ENCODE measurements at places on chromosomes 11 and 22.

- DNase-seq = no peak
Measured at GRCh38 chr11:70207531-70208131, 4.5 kb downstream of the FADD start.

DNA sequence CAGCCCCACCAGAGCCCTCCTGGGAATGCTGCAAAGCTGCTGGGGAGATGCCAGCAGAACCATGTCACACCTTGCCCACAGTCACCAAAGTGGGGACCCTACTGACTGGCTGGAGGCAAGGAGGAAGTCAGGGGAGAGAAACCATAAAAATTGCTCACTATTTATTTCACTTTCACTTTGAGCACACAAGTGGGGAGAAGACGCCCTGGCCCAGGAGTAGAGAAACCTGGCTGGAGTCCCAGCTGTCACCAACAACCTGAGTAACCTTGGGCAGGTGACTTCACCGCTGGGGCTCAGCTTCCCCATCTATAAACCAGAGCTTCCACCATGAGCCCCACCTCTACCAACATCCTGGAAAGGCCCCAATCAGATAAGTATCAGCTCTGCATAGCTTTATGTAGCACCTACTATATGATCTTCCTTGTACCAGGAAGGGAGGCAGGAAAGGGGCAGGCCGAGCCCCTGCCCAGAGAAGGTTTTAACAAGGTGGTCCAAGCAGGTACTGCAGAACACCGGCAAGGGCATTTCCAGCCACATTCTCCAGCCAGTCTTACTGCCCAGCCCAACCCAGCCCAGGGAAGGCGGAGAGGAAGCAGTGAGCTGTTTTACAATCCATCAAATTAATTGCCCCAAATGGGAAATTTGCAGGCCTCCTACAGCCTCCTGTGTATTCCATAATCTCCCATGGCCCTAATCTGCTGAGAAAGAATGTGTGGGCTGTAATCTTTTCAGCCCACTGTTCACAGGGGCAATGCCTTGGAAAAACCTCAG lies 27.6 kb downstream of the PLEKHA7 start:
- peak; percentile 19 for DNase-seq

DNA sequence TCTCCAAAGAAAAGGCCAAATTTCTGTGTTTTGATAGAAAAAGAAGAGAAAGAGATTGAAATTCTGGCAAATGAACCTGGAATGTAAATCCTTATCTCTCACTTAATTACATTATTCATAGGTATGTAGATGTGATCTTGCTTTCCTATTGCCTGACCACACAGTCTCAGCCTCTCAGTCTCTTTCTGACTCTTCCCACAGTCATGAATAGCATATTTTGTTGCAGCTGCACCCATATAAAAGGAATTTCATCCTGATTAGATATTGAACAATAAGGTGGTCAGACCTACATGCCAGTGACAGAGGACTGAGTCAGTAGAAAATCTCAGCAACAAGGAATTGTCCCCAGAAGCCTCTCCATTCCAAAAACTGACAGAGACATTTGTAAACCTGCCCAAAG lies 62.9 kb upstream of the LRRC4C start:
- DNase-seq = peak; percentile 34

DNA sequence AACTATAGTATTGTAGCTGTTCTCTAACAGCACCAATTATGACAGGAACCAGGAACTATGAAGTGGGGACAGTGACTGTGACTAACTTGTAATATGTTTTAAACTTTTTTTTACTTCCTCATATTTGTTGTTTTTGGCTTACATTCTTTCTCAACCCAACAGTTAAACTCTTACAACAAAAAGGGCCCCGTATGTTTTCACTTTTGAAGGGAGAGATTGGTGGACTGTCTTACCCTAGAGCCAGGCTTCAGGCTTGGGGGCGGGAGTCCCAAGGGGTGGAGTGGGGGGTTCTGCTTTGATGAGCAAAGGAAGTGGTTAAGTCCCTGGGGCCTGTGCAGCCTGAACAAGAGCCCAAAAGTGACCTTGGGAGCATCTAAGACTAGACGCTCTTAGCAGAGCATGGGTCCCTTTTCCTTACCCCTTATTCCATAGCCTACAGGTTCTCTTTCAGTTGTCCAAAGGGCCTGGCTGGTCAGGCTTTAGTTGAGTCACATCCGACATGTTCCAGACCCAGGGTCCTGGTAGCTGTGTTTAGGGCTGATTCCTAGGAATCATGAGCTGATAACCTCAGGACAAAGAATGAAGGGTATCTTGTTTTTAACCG lies 38.8 kb downstream of the STIM1 start:
- no peak for DNase-seq

DNA sequence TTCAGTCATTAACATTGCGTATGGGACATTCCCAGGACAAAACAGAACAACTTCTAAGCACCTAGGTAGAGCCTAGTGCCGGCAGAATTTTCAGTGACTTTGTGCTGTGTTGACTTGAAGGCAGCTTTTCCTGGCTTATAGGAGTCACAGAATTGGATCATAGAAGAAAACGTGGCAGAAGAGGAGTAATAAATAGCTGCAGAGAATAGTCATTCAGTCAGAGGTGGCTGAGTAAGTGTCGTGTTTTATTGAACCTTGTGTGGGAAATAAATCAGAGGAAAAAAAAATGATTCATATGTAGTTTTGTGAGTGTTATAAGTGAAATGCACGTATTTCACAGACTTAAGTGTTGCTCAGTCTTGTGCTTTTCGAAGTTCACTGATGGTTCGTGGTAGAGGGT lies 2.1 kb downstream of the BARX2 start:
- DNase-seq = no peak

- no peak for DNase-seq
Measured at GRCh38 chr11:32107647-32108046, 16.8 kb downstream of the RCN1 start.

- no peak for DNase-seq
Measured at GRCh38 chr11:120261321-120261720, 21.4 kb downstream of the POU2F3 start.

DNA sequence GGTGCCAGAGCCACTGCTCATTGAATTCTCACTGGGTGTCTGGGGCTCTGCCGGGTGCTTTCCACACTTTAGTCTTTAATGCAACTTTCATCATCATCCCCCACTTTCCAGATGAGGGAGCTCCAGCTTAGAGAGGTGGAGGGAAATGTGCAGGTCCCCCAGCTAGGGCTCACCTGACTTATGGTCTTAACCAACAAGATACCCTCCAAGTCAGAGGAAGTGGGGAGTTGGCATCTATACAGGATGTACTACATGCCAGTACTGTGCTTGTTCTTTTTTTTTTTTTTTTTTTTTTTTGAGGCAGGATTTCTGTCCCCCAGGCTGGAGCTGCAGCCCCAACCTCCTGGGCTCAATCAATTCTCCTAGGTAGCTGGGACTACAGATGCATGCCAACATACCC lies 26.3 kb downstream of the C22orf42 start:
- no peak for DNase-seq

DNA sequence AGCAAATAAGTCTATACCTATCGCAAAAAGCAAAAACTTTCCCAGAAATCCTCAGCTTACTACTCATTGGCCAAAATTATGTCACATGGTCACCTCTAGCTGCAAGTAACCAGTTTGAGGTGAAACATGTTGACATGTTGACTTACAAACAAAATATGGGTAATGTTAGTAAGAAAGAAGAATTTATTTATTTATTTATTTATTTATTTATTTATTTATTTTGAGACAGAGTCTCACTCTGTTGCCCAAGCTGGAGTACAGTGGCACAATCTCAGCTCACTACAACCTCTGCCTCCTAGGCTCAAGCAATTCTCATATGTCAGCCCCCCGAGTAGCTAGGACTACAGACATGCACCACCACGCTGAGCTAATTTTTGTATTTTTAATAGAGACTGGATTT lies 5.4 kb upstream of the SLC35C1 start:
- DNase-seq = no peak

DNA sequence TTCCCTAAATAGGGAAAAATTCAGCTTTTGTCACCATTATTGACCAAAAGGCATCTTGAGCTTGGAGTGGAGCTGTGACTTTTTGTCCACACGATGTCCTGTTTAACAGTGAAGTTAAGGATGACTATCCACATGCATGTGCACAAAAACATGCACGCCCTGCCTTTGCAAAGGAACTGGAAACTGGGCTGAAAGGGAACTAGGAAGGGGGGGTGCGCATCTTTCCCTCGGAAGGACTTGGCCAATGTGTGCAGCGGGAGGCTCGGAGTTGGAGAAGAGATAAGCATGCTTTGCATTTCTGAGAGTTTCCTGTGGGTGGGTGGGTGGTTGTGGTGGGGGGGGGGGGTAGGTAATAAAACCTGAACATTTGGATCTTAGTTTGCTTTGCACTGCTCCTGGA lies 411 bp upstream of the KIRREL3 start:
- no peak for DNase-seq

DNA sequence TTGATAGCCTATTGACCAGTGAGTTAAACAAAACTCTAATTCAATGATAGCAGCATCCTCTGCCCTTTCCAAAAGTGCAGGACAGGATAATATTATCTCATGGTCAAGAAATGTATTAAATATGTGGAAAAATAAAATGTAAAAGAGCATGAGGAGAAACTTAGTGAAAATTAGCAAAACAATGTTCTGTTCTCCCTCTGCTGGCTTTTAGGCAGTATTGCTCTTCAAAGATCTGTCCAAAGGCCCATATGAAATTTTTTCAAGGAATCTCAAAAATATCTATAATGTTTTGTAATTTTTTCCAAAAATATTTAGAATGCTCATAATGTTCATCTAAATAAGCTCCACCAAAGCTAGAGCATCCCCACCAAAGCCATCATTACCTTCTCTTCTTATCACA lies 8.3 kb upstream of the ARL14EP start:
- peak; percentile 26 for DNase-seq

GRCh38 chr11:31869986-31870385 lies 58.9 kb upstream of the PAX6 start:
- DNase-seq = no peak

DNA sequence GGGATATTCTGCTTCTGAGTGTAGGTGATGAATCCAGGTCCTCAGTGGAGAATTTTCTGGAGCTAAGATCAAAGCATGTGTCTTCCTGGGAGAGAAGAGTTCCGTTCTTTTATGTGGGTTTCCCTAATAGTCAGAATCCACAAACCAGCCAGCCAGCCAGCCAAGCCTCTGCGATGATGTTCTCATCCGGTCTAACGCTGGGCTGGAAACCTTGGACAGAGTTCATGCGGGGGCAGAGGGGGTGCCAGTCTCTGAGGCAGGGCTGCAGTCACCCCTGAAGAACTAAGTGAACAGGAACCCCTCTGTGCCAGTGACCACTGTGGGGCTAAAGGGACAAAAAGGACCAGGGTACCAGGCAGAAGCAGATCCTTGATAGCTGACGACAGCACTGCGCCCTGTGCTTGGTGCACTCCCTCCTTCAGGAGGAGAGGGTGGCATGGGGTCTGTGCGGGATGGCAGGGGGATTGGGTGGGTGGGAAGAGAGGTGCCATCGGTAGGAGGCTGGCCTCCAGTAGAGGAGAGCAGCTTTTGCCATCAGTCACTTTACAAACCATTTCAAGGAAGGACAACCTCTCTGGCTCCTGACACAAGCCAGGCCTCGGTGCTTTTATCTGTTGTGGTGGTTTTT lies 27.1 kb downstream of the ADAMTS15 start:
- DNase-seq = no peak

DNA sequence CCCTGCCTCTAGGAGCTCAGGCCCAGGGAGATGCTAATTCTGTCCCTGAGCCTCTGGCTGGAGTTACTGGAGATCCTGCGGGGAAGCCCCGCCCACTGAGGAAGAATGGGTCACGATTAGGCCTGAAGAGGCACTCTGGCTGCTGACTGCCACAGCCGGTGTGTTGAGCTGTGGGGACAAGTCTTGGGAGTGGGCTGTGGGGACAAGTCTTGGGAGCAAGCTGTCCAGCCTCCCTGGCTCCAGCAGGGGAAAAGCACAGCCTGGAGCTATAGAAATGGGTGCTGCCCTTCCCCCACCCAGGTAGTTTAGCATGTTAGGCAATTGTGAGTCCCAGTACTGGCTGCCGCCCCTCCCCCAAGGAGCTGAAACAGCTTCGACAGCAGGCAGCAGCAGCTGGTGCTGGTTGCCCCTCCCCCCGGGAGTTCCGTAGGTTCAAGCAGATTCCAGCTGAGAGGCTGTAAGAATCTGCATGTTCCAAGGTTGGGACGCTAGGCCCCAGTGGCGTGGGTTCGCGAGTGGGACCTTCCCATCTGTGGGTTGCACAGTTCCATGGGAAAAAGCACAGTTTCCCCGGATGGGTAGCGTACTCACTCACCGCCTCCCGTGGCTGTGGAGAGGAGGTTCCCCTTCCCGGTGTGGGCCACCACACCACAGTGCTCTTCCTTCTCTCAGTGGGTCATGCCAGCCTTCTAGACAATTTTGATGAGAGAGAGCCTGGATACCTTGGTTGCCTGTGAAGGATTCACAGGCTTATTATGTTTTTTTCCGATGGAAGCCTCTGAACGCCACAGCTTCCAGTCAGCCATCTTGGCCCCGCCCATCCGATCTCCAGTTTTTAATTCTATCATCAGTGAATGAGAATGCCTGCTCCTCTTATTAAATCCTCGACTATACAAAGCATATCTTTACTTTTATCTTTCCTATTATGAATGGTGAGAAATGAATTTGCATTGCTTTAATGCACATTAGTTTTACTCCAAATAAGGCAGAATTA lies 61.5 kb downstream of the MSANTD4 start:
- no peak for DNase-seq

DNA sequence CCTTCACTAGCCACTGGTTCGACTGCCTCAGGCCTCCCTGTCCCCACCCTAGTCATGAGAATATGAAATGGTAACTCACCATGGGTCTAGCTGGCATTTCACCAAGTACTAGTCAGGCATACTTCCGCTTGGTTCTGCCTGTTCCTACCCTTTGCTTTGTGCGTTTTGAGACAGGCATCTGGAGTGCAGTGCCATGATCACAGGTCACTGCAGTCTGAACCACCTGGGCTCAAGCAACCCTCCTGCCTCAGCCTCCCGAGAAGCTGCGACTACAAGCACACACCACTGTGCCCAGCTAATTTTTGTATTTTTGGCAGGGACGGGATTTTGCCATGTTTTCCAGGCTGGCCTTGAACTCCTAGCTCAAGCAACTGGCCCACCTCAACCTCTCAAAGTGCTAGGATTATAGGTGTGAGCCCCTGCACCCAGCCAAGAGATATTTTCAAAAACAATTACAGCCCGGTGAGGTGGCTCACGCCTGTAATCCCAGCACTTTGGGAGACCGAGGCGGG lies 14.1 kb downstream of the HRAS start:
- no peak for DNase-seq

GRCh38 chr11:95835351-95835750 lies 45.1 kb downstream of the CEP57 start:
- DNase-seq = peak; percentile 55

GRCh38 chr11:44774108-44774507 lies 47.3 kb downstream of the TSPAN18 start:
- DNase-seq = no peak

DNA sequence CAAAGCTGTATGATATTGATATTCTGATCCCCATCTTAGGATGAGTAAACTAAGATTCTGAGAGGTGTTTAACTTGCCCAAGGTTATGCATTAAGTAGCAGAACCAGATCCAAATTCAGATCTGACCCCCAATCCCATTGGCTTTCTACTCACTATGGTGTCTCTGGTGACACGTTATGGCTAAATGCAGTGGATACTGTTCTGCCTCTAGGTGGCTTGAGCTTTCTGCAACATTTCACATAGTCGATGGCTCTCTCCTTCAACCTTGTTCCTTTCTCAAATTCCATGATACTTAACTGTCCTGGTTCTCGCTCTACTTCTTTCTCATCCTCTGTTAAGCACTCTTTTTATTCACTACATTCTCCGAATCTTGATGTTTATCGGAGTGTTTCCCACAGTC lies 9.4 kb downstream of the C11orf97 start:
- DNase-seq = no peak
